ENCODE measurements at places on chromosomes 1 and 21. TPM values are rescaled to one million over a fixed set of nuclear protein-coding genes. Genes with fewer than 3 reads are reported as not detected.

- no peak overlapping the region for H3K4me3 ChIP-seq
- peak; percentile 30 for DNase-seq
- no peaks in the 10 kb centered on the region for H3K4me1 ChIP-seq
- H3K36me3 ChIP-seq, result no peaks in the 10 kb centered on the region
- H3K27ac ChIP-seq, result no peak overlapping the region
Observed at GRCh38 chr1:185170291-185170848, 13.4 kb downstream of the SWT1 start.

GRCh38 chr1:191889623-191890003, 268.6 kb upstream of the RGS18 start:
- no peak for DNase-seq
- no peaks in the 10 kb centered on the region for H3K4me1 ChIP-seq
- no peak overlapping the region for H3K4me3 ChIP-seq
- H3K27me3 ChIP-seq, result no peaks in the 10 kb centered on the region
- H3K27ac ChIP-seq, result no peak overlapping the region
- no peaks in the 10 kb centered on the region for H3K36me3 ChIP-seq

GRCh38 chr1:230770317-230770716, 23.1 kb downstream of the CAPN9 start:
- H3K4me3 ChIP-seq, result no peak overlapping the region
- H3K4me1 ChIP-seq, result no peaks in the 10 kb centered on the region
- no peak overlapping the region for H3K27ac ChIP-seq
- no peak for DNase-seq

GRCh38 chr1:95916616-95917015, 682.6 kb downstream of the RWDD3 start:
- no peaks in the 10 kb centered on the region for H3K4me1 ChIP-seq
- H3K36me3 ChIP-seq, result no peaks in the 10 kb centered on the region
- H3K4me3 ChIP-seq, result no peak overlapping the region
- no peak overlapping the region for H3K27ac ChIP-seq
- no peaks in the 10 kb centered on the region for H3K27me3 ChIP-seq

DNA sequence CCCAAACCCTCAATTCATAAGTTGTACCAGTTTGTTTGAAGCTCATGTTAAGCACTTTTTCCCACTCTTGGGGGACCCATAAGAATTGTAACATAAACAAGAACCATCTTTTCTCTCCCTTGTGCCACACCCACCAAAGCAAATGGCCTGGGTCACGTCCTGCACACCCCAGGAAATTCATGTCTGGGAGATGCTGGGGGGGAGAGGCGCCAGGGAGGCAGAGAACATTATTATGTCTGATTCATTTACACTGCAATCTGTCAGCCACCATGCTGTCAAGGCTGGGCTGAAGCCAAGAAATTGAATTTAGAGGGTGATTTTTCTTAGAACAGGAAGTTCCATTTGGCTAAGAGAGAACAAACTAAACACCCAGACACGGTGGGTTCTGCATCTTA, 37.2 kb upstream of the IPO9 start:
- H3K27me3 ChIP-seq, result no peaks in the 10 kb centered on the region
- H3K4me1 ChIP-seq, result peaks cover 38% of the 10 kb centered on the region
- DNase-seq, result peak; percentile 67
- H3K27ac ChIP-seq, result peak overlapping the region; percentile 66
- no peak overlapping the region for H3K4me3 ChIP-seq
- peaks cover 79% of the 10 kb centered on the region for H3K36me3 ChIP-seq

DNA sequence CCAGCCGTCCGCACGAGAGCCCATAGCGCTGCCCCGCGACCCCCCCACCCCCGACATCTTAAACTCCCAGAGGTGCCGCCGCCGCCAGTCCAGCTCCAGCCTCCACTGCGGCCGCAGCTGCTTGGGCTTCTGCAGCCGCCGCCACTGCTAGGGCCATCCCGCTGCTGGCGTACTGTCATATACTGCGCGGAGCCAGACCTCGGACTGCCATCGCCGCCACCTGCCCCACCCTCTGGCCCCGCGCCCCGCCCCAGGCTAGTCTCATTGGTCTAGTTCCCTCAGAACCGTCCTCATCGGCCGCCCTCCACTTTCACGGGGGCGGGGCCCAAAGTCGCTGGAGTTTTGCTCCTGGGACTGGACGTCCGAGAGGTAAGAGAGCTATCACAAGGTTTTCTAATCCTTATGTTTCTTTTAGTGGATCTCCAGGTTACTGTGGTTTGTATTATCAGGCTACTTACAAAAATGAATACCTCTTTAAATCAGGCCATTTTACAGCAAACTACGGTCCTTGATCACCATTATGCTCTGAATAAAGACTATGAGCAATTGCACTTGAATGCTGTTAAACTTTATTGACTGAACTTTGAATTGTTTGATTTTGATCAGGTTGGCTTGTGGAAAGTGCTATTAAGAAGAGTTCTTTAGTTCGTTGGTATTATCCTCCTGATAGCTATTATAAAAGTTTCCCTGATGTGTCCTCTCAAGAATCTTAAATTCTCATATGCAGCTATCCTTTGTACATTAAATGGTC, 2.8 kb upstream of the CD1D start:
- H3K4me1 ChIP-seq, result no peaks in the 10 kb centered on the region
- peak overlapping the region; percentile 47 for H3K4me3 ChIP-seq
- peak; percentile 38 for DNase-seq

The CCDC17 gene
- 3.8 TPM for total RNA-seq

The BSND gene
- not detected for total RNA-seq
